ENCODE measurements at places on chromosomes 6 and 20.

DNA sequence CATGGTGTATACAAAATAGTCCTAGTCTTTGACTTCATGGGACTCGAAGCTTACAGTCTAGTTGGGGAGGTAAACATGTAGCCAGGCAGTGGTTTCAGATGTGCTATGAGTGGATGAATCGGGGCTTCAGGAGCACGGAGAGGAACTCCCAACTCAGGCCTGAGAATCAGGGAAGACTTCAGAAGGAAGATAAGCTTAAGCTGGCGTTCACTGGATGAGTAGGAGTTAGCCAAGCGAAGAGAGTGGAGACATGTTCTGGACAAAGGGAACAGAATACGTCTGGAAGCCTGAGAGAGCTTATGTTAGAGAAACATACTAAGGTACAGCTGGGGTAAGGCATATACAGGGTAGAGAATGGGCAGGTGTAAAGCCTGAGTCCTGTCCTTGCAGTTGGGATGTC is 8.8 kb downstream of the CARMIL1 start:
- no peak for DNase-seq

- DNase-seq: no peak
These were observed 65.3 kb upstream of the JAG1 start for GRCh38 chr20:10739134-10739533.

GRCh38 chr6:124963416-124963785 is 1.2 kb downstream of the RNF217 start:
- no peak for DNase-seq

- DNase-seq: no peak
These were observed 214.4 kb downstream of the ERMARD start for GRCh38 chr6:169965657-169966311.

DNA sequence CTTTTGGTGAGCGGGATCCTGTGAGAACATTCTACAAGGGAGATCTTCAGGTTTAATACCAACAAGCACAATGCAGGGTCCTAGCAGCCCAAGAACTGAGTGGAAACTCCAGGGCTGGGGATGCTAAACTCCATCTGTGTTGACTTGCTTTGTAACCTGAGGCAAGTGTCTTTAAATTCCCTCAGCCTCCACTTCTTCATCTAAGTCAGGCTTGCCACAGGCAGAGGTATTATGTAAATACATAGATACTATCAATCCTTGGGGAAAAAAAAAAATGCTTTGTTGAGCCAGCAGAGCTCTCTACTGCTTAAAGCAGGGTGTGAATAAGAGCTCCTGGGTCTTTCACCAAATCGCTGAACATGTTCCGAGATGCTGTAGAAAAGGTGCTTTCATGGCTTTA is 114.2 kb upstream of the PHACTR1 start:
- no peak for DNase-seq

- no peak for DNase-seq
These were observed 1.8 kb downstream of the REV3L start for GRCh38 chr6:111480988-111481822.

DNA sequence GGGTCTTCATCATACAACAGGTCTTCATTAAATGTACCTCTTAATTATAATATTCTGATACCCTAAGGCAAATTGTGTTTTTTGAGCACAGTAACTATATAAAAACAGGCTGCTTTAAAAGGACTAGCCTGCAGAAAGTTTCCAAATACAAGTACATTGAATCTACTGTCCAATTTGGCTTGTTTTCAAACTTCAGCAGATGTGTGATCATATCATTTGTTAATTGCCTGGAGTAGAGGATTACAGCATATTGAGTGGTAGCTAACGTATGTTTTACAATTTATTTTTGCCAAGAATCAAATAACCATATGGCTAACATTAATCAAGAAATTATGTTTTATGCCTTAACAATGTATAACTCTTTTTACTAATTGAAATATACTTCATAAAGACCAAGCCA is 12.6 kb downstream of the TINAG start:
- no peak for DNase-seq

Measured in stimulated activated CD4-positive, alpha-beta T cell treated with anti-CD3 and anti-CD28 coated beads, Interleukin-15, amount 100 ng/mL, for 24 hours (primary cell).